ENCODE measurements at places on chromosomes 1 and 21. TPM values are rescaled to one million over a fixed set of nuclear protein-coding genes. Genes with fewer than 3 reads are reported as not detected.

GRCh38 chr1:228208831-228209551 lies 1.1 kb downstream of the OBSCN start:
- no peak overlapping the region for H3K27ac ChIP-seq
- H3K4me1 ChIP-seq, result peaks cover 4% of the 10 kb centered on the region
- DNase-seq, result no peak
- no peak overlapping the region for H3K4me3 ChIP-seq

DNA sequence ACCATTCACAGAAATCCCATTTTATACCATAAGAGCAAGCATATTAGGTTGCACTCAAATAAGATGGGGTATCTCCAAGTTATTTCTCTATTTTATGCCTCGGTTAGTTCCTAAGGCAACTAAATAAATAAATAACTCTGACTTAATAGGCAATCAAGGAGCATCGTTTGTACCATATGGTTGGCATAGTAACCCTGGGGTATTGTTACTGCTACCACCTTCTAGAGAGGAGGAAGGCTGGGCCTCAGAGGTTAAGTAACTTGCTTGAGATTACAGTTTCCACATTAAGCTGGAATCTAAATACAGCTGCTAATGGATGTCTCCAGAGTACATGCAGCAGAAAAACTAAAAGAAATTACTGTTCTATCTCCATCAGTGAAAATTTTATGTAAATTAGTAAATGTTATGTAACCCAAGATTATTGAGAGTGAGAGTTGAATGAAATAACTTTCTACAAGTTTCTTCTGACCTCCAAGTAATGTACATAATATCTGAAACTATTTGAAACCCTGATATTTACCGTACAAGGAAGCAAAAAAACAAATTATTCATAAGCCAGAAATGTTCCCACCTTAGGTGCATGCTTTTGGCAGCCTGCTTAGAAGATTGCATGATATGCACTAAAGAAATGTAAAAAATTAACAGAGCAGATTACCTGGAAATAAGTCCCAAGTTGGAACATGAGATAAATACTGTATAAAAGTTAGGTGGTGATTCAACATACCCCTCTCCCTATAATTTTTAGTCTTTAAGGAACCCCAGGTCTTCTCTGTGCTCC lies 127.0 kb downstream of the CRB1 start:
- no peak overlapping the region for H3K4me3 ChIP-seq
- H3K4me1 ChIP-seq, result peaks cover 11% of the 10 kb centered on the region
- no peak overlapping the region for H3K27ac ChIP-seq
- H3K27me3 ChIP-seq, result no peaks in the 10 kb centered on the region

- no peak for DNase-seq
- H3K4me1 ChIP-seq, result no peaks in the 10 kb centered on the region
- H3K4me3 ChIP-seq, result no peak overlapping the region
- H3K27ac ChIP-seq, result no peak overlapping the region
- H3K27me3 ChIP-seq, result no peaks in the 10 kb centered on the region
Measured at GRCh38 chr1:96559707-96560596, 161.6 kb upstream of the PTBP2 start.

The S1PR1 gene
- total RNA-seq, result 138 TPM

DNA sequence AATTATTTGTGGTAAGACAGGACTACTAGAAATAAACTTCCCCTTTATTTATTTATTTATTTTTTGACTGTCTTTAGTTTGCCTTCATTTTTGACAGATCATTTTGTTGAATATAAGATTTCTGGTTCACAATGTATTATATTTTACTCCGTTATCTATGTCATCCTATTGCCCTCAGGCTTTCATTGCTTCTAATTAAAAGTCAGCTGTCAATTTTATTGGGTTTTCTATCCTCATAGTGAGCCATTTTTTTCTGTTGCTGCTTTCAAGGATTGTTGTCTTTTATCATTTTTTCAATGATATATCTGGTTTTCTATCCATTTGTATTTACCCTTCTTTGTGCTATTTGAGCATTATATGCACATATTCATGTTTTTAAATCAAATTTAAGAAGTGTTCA lies 866.2 kb downstream of the LRRIQ3 start:
- H3K4me3 ChIP-seq, result no peak overlapping the region
- H3K36me3 ChIP-seq, result no peaks in the 10 kb centered on the region
- no peak overlapping the region for H3K27ac ChIP-seq
- DNase-seq, result no peak

The DENND2D gene
- total RNA-seq, result 293 TPM

GRCh38 chr1:73034271-73034670 lies 751.9 kb upstream of the NEGR1 start:
- DNase-seq, result no peak
- no peaks in the 10 kb centered on the region for H3K27me3 ChIP-seq
- no peaks in the 10 kb centered on the region for H3K4me1 ChIP-seq
- no peaks in the 10 kb centered on the region for H3K36me3 ChIP-seq
- no peak overlapping the region for H3K27ac ChIP-seq

The AMY2A gene
- not detected for total RNA-seq

DNA sequence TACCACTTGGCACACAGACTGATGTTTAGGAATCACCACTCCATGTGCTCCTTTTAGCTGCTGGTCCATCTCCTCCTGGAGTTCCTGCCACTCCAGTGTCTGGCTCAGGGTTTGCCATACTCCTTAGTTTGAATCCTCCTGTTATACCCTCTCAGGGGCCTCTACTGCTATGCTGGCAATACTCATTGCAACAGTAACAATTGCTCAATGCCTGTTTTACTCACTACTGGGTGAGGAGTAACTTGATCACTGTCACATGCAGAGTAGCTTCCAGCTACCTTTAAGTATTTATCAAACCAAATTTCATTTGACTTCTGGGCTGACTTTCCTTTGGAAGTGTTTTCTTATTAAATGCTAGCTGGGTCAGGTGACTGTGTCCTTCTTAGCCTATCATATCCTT lies 107.2 kb upstream of the WLS start:
- DNase-seq, result no peak
- H3K36me3 ChIP-seq, result no peaks in the 10 kb centered on the region
- no peak overlapping the region for H3K27ac ChIP-seq
- no peak overlapping the region for H3K4me3 ChIP-seq

The NUDT4B gene
- not detected for total RNA-seq

GRCh38 chr1:205045146-205045545 lies 2.1 kb downstream of the CNTN2 start:
- H3K4me1 ChIP-seq, result no peaks in the 10 kb centered on the region
- H3K36me3 ChIP-seq, result no peaks in the 10 kb centered on the region
- no peak for DNase-seq
- H3K4me3 ChIP-seq, result no peak overlapping the region

The URB2 gene
- total RNA-seq, result 10.6 TPM

DNA sequence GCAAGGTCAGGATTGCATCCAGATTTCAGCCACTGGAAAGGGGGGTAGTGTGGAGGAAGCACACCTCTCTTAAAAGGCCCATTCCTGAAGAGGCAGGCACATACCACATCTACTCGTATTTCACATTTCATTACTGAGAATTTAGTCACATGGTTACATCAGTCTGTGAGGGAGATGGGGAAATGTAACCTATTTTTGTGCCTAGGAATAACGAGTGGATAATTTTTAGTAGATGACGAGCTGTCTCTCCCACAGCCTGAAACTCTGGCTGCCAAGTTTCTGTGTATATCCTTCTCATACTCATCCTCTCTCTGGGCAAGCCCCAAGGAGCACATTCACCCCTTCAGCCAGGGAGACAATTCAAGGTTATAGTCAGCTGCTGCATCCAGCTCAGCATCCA lies 10.3 kb upstream of the C21orf91 start:
- no peaks in the 10 kb centered on the region for H3K4me1 ChIP-seq
- no peaks in the 10 kb centered on the region for H3K27me3 ChIP-seq
- no peak overlapping the region for H3K4me3 ChIP-seq
- no peak overlapping the region for H3K27ac ChIP-seq
- no peak for DNase-seq
- H3K36me3 ChIP-seq, result peaks cover 12% of the 10 kb centered on the region

- H3K4me1 ChIP-seq, result peaks cover 2% of the 10 kb centered on the region
- H3K4me3 ChIP-seq, result no peak overlapping the region
- H3K27ac ChIP-seq, result no peak overlapping the region
Measured at GRCh38 chr21:42887326-42887725, 5.8 kb upstream of the NDUFV3 start.

The KCNE2 gene
- not detected for total RNA-seq

- H3K27ac ChIP-seq, result no peak overlapping the region
- H3K4me3 ChIP-seq, result no peak overlapping the region
- peaks cover 1% of the 10 kb centered on the region for H3K36me3 ChIP-seq
- H3K27me3 ChIP-seq, result no peaks in the 10 kb centered on the region
- DNase-seq, result no peak
- H3K4me1 ChIP-seq, result no peaks in the 10 kb centered on the region
Measured at GRCh38 chr1:222060210-222060916, 318.5 kb upstream of the DUSP10 start.

GRCh38 chr1:32729254-32730046 lies 26.9 kb upstream of the SYNC start:
- H3K4me1 ChIP-seq, result peaks cover 16% of the 10 kb centered on the region
- H3K36me3 ChIP-seq, result no peaks in the 10 kb centered on the region
- H3K4me3 ChIP-seq, result no peak overlapping the region
- no peak for DNase-seq
- peaks cover 11% of the 10 kb centered on the region for H3K27me3 ChIP-seq

Measured in activated naive CD8-positive, alpha-beta T cell treated with anti-CD3 and anti-CD28 coated beads, Interleukin-2, amount 10 ng/mL, durations not matched to agents 7 days and 5 days (primary cell).